ENCODE measurements at places on chromosomes 12 and 14.

- no peak for DNase-seq
These were observed 3.2 kb upstream of the TCP11L2 start for GRCh38 chr12:106299202-106299774.

- peak; percentile 74 for DNase-seq
These were observed 74.0 kb downstream of the TSPAN9 start for GRCh38 chr12:3150931-3151835.

DNA sequence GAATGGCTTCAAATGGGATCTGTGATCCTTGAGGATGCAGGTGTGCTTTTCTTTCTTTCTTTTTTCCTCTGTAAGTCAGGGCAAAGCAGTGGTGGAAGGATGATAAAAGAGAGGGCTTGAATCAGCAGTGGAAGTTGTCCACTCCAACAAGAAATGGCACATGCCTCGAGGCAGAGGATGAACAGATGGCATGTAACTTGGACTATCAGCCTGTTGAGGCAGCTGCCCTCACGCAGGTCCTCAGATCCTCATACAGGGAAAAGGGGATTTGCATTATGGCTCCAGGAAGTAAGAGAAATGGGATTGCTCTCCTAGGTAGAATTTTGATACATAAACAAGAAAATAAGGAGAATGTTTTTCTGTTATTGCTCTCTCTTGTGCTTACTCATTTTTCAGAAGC, 368.0 kb downstream of the FUT8 start:
- no peak for DNase-seq

DNA sequence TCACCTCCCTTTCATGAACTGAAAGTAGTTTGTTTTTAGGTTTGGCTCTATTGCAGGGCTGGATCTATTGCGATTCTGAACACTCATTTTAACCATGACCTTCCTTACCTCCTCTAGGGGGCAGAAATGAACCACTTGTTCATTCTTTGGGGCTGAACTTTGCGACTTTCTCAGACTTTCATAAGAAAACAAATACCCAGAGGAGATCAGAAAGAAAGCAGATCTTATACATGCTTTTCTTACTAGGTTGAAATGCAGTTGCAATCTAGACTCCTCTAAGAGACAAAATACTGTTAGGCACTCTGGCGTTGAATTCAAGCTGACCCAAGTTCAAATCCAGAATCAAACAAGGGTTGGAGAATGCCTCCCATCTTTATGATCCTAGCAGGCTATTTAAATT, 32.6 kb upstream of the PLEKHG3 start:
- DNase-seq, result peak; percentile 86

DNA sequence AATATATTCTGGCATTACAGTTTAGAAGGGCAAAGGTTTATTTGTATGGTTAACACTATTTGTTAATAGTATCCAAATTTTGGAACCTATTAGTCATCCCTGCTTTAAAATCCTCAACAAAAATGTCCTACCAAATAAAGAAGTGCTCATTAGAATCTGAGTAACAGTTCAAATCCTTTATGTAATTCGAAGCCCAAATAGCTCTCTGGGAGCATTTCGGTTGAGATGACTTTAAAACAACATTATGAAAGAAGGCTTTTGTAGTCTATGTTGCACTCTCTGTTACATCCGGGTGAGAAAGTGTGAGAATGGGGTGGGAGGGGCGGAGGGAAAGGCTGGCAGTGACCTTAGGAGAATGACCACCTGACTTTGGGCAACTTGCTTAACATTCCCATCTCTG, 59.7 kb downstream of the SLC38A1 start:
- no peak for DNase-seq

GRCh38 chr12:109767991-109768900, 54.6 kb downstream of the FAM222A start:
- no peak for DNase-seq

- peak; percentile 6 for DNase-seq
These were observed 9.9 kb downstream of the TBK1 start for GRCh38 chr12:64461634-64462414.

DNA sequence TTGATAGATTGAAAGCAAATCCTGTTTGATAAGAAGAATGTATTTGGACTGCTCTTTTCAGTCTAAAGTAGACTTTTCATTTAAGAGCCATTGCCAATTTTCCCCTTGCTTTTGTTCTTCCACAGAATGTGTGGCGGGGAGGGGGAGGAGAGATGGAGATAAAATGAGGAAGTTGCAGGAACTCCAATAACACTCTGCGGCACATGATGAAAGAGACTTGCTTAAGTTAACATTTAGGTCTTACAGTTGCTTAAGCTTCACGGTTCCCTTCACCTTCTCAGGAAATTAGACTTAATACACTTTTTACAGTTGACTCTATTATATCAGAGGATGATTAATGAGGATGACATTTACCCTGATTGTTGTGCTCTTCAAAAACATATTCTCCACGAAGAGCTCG, 537.3 kb downstream of the TMTC2 start:
- DNase-seq, result no peak
